ENCODE measurements at places on chromosomes 11 and 22.

DNA sequence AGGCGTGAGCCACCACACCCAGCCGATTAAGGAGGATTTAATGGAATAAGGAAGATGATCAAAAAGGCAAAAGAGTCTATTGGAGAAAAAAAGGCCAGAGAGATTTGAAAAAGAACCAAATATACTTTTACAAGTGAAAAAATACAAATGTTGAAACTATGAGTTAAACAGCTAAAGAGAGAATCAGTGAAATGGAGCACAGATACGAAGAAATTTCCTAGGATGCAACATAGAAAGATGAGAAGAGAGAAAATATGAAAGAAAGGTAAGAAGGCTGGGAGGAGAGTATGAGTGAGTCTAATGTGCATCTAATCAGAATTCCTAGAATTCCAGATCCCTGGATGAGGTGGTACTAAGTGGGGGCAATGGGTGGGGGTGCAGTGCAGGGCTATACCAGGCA lies 19.4 kb upstream of the CELSR1 start:
- DNase-seq = no peak

DNA sequence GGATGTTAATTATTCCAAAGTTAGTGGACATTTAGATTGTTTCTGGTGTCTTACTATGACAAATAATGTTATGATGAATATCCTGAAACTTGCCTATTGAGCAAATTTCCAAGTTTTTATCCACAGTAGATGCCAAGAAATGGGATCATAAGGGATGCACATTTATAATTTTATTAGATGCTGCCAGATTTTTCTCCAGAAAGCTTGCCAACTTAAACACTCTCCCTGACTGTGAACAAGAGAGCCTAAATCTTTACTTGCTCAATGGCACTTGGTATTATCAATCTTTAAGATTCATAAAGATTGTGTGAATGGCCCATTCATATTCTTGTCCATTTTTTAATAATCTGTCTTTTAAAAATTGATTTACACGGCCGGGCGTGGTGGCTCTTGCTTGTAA lies 82.4 kb downstream of the SPON1 start:
- no peak for DNase-seq

DNA sequence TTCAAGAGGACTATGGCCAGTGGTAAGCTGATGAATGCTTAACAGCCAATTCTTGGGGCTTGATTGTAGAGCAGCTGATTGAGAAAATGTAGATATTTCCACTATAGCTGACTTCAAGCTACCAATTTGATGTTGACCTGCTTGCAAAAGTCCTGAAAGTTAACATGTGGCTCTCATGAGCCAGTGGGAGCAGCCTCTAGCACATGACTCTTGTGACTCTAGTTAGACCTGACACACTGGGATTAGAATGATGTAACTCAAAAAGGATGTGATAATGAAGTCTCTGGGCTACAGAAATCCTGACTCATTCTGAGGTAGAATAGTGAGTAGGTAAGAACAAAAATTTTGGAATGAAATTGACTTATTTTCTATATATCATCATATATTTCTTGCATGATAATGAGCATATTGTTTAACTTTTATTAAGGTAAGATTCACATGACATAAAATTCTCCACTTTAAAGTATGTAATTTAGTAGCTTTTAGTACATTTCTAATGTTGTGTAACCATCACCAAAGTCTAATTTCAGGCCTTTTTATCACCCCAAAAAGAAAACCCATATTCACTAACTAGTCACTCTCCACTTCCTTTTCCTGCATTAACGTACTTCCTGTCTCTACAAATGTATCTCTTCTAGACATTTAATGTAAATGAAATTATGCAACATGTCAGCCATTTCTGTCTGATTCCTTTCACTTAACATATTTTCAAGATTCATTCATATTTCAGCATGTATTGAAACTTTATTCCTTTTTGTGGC lies 16.1 kb upstream of the OR52H1 start:
- DNase-seq = no peak

DNA sequence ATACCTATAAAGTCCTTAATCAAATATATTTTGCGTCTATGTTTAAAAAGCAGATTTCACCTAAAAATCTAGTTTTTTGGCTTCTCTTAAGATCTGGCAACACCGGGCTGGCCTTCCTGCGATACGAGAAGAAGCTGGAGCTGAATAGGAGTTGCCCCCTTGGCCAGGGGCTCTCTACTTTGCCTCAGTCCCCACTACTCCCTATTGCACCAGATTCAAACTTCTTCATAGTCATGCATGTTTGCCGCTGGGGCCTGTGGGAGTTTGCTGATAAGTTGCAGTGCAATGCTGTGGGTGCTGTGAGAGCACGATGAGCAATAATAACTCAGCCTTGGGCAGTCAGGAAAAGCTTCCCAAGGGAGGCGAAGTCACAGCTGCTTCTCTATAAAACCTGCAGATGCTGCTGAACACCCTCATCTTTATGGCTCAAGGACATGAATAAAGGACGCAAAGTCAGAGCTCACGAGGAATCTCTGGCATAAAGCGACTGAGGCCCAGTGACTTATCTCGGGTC lies 15.2 kb upstream of the EIF3D start:
- no peak for DNase-seq

GRCh38 chr22:30488121-30488520 lies 16.3 kb upstream of the SEC14L3 start:
- DNase-seq = no peak

GRCh38 chr22:42275176-42275575 lies 4.7 kb upstream of the TCF20 start:
- no peak for DNase-seq
